ENCODE measurements at places on chromosomes 1 and 21.

DNA sequence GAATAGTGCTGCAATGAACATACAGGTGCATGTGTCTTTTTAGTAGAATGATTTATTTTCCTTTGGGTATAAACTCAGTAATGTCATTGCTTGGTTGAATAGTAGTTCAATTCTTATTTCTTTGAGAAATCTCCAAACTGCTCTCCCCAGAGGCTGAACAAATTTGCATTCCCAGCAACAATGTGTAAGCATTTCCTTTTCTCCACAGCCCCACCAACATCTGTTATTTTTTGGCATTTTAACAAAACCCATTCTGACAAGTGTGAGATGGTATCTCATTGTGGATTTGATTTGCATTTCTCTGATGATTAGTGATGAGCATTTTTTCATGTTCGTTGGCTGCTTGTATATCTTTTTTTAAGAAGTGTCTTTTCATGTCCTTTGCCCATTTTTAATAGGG lies 21.9 kb upstream of the EEIG2 start:
- no peak for DNase-seq

DNA sequence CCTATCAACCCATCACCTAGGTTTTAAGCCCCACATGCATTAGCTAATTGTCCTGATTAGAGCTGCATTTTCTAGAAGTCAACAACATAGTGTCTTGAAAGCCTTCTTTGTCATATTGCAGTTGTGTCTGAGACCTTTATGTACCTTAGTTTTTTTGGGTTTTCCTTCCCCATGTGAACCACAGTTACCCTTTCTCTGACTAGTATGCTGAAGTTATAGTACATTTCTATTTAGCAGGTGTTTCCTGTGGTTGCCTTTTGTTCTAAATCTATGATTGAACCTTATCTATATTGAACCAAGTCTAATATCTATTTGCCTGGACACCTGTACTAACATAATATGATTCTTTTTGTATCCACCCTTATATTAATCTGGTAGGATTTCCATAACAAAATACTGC lies 135.6 kb downstream of the ST6GALNAC3 start:
- DNase-seq = no peak

DNA sequence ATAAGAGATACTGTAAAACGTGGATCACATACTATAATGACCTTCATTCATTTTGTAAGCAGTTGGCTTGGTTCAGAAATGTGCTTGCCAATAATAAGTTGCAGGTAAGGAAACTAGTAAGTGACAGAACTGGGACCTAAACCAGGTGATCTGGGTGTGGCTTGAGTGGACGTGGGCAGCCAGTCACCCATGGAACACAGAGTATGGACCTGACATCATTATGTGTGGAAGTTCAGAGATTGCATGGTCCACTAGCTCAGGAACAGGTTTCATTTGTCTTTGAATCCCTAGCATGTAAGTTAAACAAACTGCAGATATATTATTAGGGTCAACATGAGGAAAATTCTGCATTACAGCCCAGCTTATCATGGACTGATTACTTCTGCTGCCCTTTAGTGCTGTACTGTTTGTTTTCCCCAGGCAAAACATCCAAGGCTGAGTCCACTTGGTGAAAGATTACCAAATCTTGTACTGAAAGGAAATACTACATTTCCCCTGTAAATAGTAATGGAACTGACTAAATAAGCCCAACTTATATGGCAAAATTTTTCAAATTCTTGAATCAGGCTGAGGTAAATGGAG lies 327.3 kb upstream of the SGIP1 start:
- DNase-seq = no peak

GRCh38 chr1:8698012-8698630 lies 119.3 kb downstream of the RERE start:
- no peak for DNase-seq

- DNase-seq = no peak
Observed at GRCh38 chr21:31445137-31445536, 101.1 kb upstream of the TIAM1 start.

DNA sequence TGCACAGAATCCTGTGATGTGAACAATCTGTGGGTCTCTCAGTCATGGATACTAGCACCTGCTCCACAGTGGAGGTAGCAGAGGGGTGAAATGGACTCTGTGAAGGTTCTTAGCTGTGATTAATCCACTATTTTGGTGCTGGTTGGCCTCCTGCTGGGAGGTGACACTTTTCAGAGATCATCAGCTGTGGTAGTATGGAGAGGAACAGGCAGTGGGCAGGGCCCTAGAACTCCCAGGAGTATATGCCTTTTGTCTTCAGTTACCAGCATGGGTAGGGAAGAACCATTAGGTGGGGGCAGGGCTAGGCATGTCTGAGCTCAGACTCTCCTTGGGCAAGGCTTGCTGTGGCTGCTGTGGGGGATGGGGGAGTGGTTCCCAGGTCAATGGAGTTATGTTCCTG lies 54.0 kb upstream of the KCNJ15 start:
- DNase-seq = no peak

- DNase-seq = no peak
Observed at GRCh38 chr1:242083742-242084141, 84.8 kb upstream of the MAP1LC3C start.

DNA sequence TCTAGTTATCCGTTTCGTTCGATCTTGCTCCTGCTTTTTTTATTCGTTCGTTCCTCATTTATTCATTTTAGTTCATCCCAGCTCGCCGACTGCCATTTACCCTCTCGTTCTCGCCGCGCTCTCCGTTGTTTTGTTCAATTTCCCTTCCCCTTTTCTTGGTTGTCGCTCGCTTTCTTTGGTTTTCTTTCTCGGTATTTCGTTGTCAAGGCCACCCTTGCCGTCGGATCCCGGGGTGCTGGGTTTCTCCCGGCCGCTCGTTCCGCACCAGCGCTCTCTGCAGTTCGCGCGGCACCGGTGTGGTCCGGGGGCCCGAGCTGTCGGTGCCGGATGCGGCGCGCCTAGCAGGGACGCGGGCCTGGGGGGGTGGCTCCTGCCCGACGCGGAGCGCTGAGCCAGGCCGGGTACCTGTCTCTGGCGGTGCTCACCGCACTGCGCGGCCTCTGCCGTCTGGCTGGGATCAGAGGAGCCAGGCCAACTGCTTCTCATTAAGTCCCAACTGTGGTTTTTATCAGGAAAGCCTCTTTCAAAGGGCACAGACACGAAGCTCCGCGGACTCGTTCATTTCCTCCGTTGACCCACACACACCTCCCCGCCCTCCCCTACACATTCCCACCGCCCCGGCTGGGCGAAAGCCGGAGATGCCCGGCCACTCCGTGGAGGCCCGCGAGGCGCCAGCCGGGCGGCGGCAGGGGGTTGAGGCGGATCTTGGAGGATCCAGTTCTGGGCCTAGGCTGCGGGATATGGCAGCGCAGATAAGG lies 1.6 kb downstream of the ALX3 start:
- peak; percentile 54 for DNase-seq

DNA sequence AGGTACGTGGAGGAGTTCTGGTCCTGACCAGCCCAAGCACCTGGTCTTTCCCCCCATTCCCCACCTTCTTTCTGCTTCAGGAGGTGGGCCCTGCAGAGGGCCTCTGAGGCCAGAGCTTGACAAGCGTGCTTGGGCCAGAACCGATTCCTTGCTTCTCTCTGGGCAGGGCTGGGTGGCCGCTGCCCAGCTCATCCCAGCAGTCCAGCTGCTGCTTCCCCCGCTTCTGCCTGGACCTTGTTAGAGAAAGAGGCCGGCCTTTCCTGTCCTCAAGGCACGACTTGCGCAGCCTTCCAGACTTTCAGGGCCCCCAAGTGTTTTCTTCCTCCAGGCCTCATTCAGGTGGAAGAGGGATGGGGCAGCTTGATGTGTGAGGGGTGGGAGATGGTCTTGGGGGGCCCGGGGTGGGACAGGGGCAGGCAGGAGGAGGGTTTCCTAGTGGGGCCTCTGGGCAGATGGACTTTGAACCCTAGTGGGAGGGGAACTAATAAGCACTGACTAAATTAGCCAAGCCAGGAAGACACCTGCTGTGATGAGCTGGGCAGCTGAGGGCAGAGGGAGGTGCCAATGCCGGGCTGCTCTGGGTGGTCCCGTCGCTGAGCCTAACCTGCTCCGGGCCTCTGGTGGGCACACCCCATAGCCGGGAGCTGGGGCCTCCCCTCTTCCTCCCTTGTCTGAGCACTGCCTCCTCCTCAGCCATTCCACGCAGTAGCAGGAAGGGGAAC lies 36.5 kb downstream of the ARHGEF10L start:
- no peak for DNase-seq

DNA sequence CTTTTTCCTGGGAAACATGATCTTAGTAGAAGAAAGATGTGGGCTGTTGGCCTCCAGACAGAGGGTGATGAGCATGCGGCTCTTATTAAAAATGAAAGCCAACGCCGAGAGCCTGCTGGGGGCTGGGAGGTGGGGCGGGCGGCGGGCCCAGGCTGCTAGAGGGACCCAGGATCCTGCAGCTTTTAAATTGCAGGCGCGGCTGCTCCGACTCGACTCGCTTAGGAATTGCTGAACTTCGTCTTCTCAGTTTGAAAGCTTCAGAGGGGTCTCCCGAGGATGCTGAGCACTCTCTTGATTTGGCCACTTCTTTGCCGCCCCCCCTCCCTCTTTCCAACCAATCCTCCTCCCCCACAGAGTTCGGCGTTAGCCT lies 1.2 kb downstream of the AGPAT3 start:
- no peak for DNase-seq

- no peak for DNase-seq
Observed at GRCh38 chr1:15094056-15094455, 59.5 kb upstream of the TMEM51 start.

DNA sequence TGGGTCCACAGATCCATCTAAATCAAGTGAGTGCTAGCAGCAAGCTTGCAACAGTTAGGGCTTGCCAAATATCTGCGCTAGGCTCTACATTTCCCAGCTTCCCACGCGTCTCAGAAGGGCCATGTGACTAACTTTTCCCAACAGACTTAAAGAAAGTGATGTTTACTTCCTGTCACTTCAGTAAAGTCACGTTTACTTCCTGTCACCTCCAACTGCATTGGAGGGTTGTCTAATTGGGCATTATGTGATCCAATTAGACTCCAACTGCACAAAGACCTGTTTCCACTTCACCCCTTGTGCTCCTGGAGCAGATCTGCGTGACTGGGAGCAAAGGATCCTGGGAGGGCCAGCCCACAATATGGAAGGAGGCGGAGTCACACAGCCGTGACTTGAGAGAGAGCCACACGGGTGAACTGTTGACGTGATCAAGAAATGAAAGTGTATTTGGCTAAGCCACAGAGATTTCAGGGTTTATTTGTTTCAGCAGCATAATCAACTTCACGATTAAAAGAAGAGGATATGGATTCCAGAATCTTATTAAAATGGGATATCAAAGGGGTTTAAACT lies 77.7 kb downstream of the CYYR1 start:
- no peak for DNase-seq

- DNase-seq = no peak
Observed at GRCh38 chr1:240210026-240210425, 118.3 kb downstream of the FMN2 start.

DNA sequence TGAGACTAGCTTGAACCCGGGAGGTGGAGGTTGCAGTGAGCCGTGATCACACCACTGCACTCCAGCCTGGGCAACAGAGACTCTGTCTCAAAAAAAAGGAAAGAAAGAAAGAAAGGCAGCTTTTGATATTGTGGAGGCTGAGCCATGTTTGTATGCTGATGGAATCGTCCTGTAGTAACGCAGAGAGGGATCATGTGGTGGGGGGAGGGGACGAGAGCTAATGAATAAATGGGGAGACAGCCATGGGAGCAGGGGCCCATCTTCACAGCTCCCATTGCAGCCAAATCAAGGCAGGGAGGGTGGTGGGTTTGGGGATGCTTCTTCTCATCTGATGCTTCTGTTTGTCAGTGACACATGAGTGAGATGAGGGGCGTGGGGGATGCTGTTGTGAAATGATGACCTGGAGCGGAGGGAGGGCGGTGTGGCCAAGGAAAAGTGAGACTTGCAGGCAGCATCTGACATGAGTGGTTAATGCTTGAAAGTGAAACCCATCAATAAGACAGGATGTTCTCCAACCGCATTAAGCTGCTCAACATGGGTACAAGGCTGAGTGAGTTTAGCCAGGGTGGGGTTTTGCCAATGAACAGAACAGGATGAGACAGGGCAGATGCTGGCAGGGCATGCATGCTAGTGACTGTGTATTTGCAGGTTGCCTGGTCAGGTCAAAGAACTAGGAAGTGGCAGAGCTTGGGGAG lies 16.7 kb downstream of the SPATA21 start:
- no peak for DNase-seq

DNA sequence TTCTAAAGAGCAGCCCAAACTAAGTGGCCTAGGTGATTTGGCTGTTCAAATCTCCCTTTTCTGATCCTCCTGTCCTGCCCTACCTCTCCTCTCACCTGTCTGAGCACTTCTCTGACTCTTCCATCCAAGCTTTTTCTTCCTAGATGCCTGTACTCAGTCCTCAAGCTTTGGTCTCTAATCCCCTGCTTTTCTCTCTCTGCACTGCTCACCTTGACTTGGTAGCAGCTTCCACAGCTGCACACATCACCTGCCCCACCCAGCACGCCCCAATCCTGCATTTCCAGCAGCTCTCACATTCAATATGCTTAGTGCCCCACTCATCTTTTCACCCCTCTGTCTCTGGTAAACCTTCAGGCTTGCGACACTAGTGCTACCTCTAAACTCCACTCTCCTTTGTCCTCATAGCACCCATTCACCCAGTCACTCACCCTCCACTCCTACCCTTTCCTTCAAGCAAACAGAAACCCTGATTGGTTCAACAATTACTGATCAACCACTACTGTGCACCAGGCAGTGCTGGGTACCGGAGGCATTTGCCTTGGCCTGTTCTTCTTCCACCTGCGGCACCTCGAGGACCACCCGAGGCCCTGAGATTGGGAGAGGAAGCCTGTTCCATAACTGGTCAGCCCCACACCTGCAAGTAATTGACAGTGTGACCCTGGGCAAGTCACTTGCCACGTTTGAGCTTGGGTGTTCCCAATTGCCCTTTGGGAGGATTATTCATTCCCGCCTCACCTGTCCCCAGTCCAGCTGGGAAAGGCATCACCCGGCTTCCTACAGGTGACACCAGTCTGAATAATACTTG lies 136.1 kb upstream of the EDN2 start:
- DNase-seq = no peak
